Activated CD4-positive, alpha-beta T cell treated with anti-CD3 and anti-CD28 coated beads, Interleukin-2, amount 50 U/mL, for 4 hours (primary cell): ENCODE measurements at places on chromosomes 2 and 18.

DNA sequence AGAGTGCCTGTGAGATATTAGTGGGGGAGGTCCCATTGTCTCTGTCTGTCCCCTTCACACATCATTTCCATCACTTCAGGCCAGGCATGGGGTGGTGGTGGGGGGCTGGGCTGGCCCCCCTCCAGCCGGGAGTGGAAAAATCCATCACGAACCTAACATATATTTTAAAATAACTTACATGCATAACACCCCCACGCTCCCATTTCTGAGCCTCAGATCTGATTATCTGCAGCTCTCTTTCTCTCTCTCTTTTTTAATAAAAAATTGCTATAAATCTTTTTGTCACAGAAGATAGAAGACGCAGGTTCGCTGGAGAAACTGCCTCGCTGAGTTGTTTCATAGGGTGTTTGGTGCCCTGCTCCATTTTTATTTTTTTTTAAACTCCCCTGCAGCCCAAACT is 159.8 kb downstream of the CELF4 start:
- DNase-seq = no peak

GRCh38 chr18:21330122-21330701 is 88.2 kb downstream of the GREB1L start:
- no peak for DNase-seq

GRCh38 chr2:47301277-47301618 is 101.7 kb upstream of the MSH2 start:
- DNase-seq = no peak

- no peak for DNase-seq
Measured at GRCh38 chr2:239893236-239893515, 132.0 kb downstream of the NDUFA10 start.

GRCh38 chr18:27685807-27686412 is 491.0 kb downstream of the CDH2 start:
- no peak for DNase-seq

DNA sequence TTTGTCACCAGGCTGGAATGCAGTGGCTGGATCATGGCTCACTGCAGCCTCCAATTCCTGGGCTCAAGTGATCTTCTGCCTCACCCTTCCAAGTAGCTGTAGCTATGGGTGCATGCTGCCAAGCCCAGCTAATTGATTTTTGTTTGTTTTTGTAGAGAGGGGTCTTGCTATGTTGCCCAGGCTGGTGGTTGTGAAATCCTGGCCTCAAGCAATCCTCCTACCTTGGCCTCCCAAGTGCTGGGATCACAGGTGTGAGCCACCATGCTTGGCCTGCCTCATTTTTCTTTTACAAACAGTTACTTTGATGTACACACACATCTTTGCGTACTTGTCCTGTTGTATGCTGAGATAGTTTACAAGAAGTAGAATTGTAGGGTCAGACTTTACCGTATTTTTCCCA is 13.1 kb upstream of the ANKRD12 start:
- no peak for DNase-seq

DNA sequence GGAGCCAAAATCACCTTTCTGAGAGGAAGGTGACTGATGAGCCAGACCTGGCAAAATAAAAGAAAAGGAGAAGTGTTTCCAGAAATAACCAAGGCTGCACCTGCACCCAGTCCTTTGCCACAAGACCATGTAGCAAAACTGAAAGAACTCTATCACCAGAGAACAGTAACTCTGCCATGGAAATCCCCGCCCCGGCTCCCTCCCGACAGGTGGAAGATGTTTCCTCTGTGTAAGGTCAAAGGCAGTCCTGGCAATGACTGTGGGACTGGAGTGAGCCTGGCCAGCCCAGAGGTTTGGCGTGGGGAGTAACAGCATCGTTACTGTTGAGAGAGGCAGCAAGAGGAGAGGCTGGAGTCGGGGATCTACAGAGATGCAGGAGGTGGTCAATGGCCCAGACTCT is 42.3 kb downstream of the SPRED2 start:
- DNase-seq = no peak

- DNase-seq = no peak
Measured at GRCh38 chr2:65164426-65164891, 34.6 kb upstream of the RAB1A start.
